PC-9 (cell line): ENCODE measurements at places on chromosomes 5 and 9. TPM values are rescaled to one million over a fixed set of nuclear protein-coding genes. Genes with fewer than 3 reads are reported as not detected.
A peak's percentile ranks its signal among the peaks of the same experiment; 100 is the strongest.

Gene PCAT7
- 3.8 and 3.9 TPM in 2 replicates for total RNA-seq

DNA sequence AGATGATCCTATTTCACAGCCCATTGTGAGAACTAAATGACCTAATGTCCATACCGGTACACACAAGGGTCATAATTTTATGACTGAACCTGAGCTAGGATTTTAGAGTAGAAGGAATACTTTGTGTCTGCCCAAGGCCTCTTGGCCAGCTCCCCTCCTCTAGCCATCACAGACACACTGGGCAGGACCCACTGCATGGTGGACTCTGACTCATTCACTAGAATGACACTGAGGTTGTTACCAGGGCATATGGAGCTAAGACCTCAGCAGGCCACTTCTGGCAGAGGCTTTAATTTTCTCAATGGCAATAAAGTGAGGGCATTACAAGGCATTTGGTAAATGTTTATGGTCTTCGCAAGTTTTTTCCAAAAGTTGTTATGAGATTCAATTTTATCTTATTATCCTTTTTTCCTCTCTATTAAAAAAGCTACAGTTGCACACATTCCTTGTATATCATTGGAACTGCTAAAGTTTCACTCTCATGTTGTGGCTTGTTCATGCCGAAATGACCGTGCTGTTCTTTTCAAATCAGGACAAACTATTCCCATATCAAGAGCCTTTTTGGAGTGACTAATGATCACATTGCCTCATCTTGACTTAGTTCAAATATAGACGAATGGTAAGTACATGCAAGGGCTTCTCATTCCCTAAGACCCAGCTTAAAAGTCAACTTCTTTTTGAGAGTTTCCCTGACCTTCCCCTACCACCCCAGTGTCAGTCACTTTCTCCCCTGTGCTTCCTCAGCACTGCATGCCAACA, 595.7 kb downstream of the ACTL7B start:
- no peak for DNase-seq
- no peak overlapping the region for H3K27ac ChIP-seq
- H3K27me3 ChIP-seq = no peaks in the 10 kb centered on the region
- H3K4me3 ChIP-seq = no peak overlapping the region
- H3K36me3 ChIP-seq = no peaks in the 10 kb centered on the region

DNA sequence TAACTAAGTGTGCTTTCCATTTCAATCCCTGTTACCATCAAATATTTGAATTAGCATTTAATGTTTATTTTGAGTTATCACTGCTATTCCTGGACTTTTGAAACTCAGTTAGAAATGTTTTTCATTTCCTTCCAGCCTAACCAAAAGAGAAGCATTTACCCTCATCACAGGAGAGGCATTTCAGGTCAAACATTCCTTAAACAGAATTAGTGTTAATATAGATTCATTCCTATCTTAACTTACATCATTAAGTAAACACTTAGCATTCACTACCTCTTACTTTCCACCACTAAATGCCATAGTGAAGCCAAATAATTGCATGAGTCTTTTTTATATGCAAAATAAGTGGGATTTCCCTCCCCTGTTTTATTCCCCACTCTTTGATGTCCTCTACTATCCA, 136.6 kb upstream of the OR13F1 start:
- no peaks in the 10 kb centered on the region for H3K27me3 ChIP-seq
- H3K27ac ChIP-seq = no peak overlapping the region
- H3K4me3 ChIP-seq = no peak overlapping the region
- DNase-seq = no peak

GRCh38 chr9:71678999-71679398, 89.3 kb downstream of the CEMIP2 start:
- H3K36me3 ChIP-seq = no peaks in the 10 kb centered on the region
- peak overlapping the region; percentile 92 for H3K27ac ChIP-seq
- H3K4me3 ChIP-seq = no peak overlapping the region
- H3K27me3 ChIP-seq = no peaks in the 10 kb centered on the region
- DNase-seq = no peak

DNA sequence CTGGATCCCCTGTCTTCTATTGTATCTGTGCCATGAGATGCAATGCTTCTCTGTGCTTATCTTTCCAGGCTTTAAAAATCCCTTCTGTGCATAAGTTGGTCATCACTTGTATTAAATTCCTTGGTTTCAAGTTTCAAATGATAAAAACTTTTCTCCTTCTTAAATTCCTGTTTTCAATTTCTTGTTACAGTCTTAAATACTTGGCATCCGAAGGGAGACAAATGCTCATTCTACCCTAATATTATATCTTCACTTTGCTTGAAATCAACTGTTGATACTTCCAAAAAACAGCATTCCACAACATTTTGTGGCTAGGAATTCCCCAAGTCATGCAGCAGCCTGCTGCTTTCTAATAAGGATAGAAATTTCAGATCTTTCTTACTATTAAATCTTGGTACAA, 413.2 kb upstream of the ACTBL2 start:
- no peak overlapping the region for H3K27ac ChIP-seq
- no peak overlapping the region for H3K4me3 ChIP-seq
- H3K27me3 ChIP-seq = no peaks in the 10 kb centered on the region
- H3K36me3 ChIP-seq = no peaks in the 10 kb centered on the region
- 0 out of 2 replicates have a peak, but pooled peaks cover 5% of the 10 kb centered on the region for H3K4me1 ChIP-seq

- H3K27ac ChIP-seq = no peak within 1 kb of the TSS
- DNase-seq = no peak
- H3K36me3 ChIP-seq = no peaks in the 10 kb centered on the region
These were observed at the start of gene SH2D3C for GRCh38 chr9:127778280-127779135. Gene SH2D3C, minus strand, starts transcription at chr9:127778666. Its CDS starts 39 bp downstream, at chr9:127778627.

Gene IL33
- total RNA-seq = not detected in 2 replicates

Gene RASEF
- 10.8 and 12.8 TPM in 2 replicates for total RNA-seq

Gene NRARP
- total RNA-seq = 20.6 and 25.8 TPM in 2 replicates

DNA sequence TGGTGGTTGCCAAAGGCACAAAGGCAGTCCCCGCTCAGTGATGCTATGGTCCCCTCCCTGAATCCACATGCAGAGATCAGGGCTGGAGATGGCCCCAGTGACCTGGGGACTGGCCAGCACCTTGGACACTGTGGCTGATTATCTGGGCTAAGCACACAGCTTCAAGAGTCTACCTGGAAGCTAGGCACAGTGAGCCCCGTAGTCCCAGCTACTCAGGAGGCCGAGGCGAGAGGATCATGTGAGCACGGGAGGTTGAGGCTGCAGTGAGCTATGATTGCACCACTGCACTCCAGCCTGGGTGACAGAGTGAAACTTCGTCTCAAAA, 8.3 kb upstream of the SCGB3A1 start:
- H3K27me3 ChIP-seq = peaks cover 28% of the 10 kb centered on the region
- H3K27ac ChIP-seq = no peak overlapping the region
- no peak overlapping the region for H3K4me3 ChIP-seq
- no peaks in the 10 kb centered on the region for H3K36me3 ChIP-seq
- no peaks in the 10 kb centered on the region for H3K4me1 ChIP-seq

DNA sequence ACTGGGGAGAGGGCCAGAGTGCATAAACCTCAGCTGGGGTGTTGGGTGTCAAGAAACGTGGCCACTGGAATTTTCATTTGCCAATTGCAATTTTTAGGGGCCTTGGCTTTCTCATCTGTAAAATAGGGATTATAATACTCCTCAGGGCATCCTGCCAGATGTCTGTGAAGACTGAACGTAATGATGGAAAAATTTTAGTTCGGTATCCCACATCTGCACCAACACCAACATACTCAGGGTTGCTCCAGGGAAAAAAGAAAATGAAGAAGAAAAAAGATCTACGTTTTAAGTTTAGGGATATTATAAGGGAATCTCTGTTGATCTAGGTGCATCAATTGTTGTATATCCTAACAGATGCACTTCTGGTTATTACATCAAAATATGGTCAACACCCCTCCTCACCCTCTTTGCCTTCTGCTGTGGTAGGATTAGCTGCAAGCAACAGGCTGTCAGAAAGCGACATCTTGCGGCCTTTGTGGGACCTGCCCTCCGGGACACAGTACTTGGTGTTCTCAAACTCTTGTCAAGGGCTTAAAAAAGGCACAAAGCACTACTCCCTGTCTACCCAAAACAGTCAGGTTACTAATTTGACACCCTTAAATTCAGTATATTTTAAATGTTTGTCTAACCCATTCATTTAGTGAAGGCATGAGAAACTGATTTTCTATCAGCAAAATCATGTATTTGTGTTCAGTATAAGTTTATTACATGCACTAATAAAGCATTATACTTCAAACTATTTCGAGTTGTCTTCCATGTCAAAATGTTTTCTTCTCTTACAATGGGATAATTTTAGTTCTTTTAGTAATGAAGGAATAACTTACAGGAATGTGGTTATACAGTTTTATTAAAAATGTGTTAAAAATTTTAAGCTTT, 8.3 kb upstream of the TBC1D2 start:
- no peaks in the 10 kb centered on the region for H3K4me1 ChIP-seq
- no peaks in the 10 kb centered on the region for H3K27me3 ChIP-seq
- no peak overlapping the region for H3K27ac ChIP-seq
- peak; percentile 59 for DNase-seq
- no peak overlapping the region for H3K4me3 ChIP-seq
- H3K36me3 ChIP-seq = no peaks in the 10 kb centered on the region

Gene HTR1A
- total RNA-seq = not detected in 2 replicates

DNA sequence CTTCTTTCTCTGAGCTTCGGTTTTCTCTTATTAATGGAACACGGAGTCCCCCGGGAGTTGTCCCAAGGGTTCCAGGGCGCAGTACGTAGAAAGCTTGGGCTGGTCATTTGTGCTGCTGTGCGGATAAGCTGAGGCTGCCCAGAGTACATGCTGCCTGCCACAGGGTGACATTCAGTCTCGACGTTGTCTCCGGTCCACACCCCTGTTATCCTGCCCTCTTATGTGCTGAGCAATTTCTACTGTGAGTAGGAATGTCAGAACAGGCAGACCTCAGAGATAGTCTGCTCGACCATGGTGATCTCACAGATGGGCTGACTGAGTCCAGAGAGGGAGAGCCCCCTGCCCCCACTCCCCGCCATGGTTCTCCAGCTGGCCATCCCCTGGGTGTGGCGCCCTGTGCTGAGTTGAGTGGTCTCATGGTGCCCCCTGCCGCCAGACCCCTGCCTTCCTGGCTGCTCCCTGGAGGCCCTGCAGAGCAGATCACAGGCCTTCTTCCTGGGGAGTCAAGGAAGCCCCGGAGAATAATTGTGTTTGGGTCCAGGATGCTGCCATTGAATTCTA, 124.0 kb downstream of the RGS3 start:
- peaks cover 3% of the 10 kb centered on the region for H3K4me1 ChIP-seq
- no peak overlapping the region for H3K27ac ChIP-seq
- peaks cover 13% of the 10 kb centered on the region; the same call in 1 of the 2 replicates for H3K36me3 ChIP-seq

DNA sequence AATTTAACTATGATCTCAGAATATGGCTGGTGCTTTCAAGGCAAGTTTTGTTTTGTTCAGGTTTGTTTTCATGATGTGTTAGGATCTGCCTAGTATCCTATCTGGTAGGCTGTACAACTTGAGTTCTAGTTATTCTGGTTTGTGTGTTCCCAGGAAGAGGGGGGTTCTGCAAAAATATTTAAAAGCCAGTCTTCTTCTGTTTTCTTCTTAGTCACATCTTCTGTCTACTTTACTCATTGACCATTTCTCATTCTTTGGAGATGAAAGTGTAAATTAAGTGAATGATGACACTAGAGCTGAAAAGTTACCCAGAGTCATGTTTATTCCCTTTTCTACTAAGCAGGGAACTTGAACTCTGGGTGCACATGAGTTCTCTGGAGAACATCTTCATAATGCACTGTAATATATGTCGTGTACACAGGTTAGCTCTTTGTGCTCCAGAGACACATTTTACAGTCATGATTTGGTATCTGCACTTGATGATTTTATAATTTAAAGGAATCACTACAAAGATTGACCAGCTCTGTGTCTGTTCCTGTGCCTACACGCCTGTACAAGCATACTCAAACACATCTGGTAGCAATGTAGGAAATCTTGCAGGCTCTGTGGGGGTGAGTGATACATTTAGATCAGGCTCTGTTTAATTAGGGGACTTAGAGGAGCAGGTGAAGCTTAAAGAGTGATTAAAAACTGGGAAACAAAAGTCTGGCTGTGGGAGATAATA, 5.0 kb downstream of the SMAD5 start:
- DNase-seq = no peak
- H3K4me1 ChIP-seq = peaks cover 13% of the 10 kb centered on the region
- H3K27ac ChIP-seq = no peak overlapping the region
- no peaks in the 10 kb centered on the region for H3K27me3 ChIP-seq

Gene PCDHB16
- total RNA-seq = not detected in 2 replicates

GRCh38 chr5:74875994-74876791, 10.0 kb upstream of the FAM169A start:
- DNase-seq = no peak
- H3K4me1 ChIP-seq = no peaks in the 10 kb centered on the region
- no peak overlapping the region for H3K27ac ChIP-seq
- H3K36me3 ChIP-seq = no peaks in the 10 kb centered on the region
- no peak overlapping the region for H3K4me3 ChIP-seq

DNA sequence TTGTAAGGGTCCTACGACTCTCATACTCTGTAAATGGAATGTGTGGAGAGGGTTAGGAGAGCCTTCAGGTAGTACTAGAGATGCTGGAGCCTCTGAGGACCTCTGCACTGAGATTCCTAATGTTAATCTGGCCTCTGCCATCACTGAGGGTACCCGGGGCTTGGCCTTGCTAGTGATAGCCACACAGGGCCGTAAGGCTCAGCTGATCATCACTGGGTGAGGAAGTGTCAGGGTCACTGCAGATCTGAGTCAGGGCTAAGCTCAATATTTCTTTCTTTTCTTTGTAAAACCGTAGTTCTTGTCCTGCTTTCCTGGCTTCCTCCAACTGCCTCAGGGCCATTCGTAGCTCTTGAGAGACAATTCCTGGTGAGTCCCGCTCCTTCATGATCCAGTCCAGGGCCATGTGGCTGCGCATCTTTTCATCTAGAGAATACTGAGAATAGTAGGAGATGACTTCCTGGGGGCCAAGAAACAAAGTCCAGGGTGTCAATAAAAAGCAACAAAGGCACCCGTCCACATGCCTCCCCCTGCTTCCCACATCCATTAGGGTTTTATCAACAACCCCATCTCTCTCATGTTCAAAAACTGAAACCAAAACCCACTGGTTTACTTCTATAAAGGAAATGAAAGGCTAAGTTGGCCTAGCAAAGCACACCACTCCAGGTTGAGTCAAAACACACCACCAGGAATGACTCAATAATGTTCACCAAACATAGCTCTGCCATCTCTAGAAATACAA, 47.7 kb downstream of the LIX1 start:
- H3K27ac ChIP-seq = no peak overlapping the region
- H3K4me1 ChIP-seq = no peaks in the 10 kb centered on the region
- no peaks in the 10 kb centered on the region for H3K36me3 ChIP-seq
- H3K4me3 ChIP-seq = no peak overlapping the region
- no peak for DNase-seq
- no peaks in the 10 kb centered on the region for H3K27me3 ChIP-seq

Gene B4GALT1
- 75.6 and 87.2 TPM in 2 replicates for total RNA-seq

- H3K36me3 ChIP-seq = no peaks in the 10 kb centered on the region
- no peak for DNase-seq
- H3K27ac ChIP-seq = no peak overlapping the region
- no peak overlapping the region for H3K4me3 ChIP-seq
- H3K27me3 ChIP-seq = peaks cover 15% of the 10 kb centered on the region
- H3K4me1 ChIP-seq = no peaks in the 10 kb centered on the region
These were observed 5.4 kb upstream of the FOXB2 start for GRCh38 chr9:77013932-77014596.

Gene OGN
- total RNA-seq = not detected in 2 replicates

Gene ITGA2
- 24.7 and 35.8 TPM in 2 replicates for total RNA-seq

- no peak overlapping the region for H3K4me3 ChIP-seq
- no peak for DNase-seq
- H3K27me3 ChIP-seq = no peaks in the 10 kb centered on the region
- H3K4me1 ChIP-seq = no peaks in the 10 kb centered on the region
- H3K36me3 ChIP-seq = no peaks in the 10 kb centered on the region
- H3K27ac ChIP-seq = no peak overlapping the region
These were observed 161.2 kb downstream of the FGF18 start for GRCh38 chr5:171580502-171581265.

Gene ZNF879
- total RNA-seq = 0.24 and 0.83 TPM in 2 replicates

Gene SLC9A3
- 5.2 and 5.6 TPM in 2 replicates for total RNA-seq
